ENCODE measurements at places on chromosomes 3 and 15.

GRCh38 chr15:49808341-49808740 is 187.5 kb downstream of the DTWD1 start:
- no peak for DNase-seq

GRCh38 chr15:31341071-31341470 is 14.4 kb downstream of the KLF13 start:
- DNase-seq: no peak

- DNase-seq: no peak
Observed at GRCh38 chr3:48625600-48625999, 4.0 kb upstream of the TMEM89 start.

GRCh38 chr3:191531434-191531972 is 70.5 kb downstream of the PYDC2 start:
- no peak for DNase-seq

GRCh38 chr3:197368330-197368729 is 69.9 kb upstream of the DLG1 start:
- no peak for DNase-seq

- DNase-seq: no peak
Observed at GRCh38 chr15:25777037-25777436, 86.1 kb downstream of the ATP10A start.

GRCh38 chr3:169271936-169272335 is 391.6 kb downstream of the MECOM start:
- no peak for DNase-seq

GRCh38 chr3:187849016-187849654 is 103.9 kb upstream of the BCL6 start:
- no peak for DNase-seq

- no peak for DNase-seq
Observed at GRCh38 chr3:119195911-119196310, 22.5 kb downstream of the UPK1B start.

DNA sequence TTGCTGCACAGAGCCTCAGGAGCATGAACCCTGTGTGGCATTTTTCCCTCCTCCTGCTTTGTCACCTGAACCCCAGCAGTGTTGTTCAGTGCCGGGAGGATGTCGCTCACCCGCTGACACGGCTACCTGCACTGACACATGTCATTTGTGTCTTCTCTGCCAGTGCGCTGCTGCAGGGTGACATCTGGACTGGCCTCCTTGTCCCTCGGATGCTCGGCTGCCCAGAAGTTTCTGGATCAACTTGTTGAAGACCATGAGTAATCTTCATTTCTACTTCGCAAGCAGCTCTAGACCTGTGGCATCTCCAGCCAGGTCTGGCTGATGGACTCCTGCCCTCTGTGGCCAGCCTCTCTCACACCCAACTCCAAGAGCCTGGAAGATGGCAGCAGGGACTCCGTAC is 311.1 kb upstream of the C2CD4B start:
- DNase-seq: no peak

DNA sequence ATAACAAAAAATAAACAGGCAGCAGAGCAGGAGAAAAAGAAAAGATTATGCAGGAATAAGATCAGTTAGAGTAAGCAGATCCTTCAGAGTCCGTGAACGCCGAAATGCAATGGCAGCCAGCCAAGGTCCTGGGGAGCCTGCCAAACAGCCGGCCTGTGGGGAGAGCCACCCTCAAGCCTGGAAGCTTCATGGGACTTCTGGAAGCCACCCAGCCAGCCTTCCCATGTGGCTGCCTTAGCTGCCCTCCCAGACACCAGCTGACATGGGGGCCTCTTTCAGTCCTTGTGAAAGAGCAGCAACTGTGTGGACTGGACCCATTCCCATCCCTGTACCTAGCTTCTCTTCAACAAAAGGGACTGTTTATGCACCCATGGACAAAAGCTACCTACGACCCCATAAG is 64.9 kb upstream of the RAD18 start:
- no peak for DNase-seq

DNA sequence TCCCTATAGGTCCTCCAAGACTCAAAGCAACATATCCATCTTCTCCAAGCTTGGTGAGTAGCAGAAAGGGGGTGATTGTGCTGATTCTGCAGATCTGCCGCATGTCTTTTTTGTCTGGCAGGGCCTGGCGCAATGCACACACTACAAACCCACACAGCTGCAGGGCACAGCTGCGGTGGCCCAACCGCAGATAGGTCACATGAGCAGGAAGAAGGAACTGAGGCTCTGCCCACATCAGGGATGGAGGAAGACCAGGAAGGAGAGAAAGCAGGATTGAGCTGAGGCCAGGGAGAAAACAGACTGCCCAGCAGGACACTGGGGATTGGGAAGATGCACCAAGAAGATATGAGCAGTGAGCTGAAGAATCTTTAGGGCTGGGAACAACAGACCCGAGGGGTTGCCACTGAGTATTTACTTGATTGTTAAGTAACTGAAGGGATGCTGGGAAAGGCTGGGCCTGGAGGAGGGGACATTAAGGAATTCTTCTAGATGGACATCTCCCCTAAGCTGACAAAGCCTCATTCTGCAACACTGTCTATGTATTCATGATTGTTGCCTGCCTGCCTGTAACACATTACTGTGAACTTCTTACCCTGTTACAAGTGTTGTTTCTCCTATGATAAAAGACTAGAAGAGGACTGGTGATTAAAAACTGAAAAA is 126.7 kb downstream of the MYLK start:
- no peak for DNase-seq

GRCh38 chr3:151460774-151461450 is at the start of gene IGSF10:
IGSF10 (minus strand) TSS chr3:151461061; CDS start chr3:151458709, 2,352 bp downstream.
- no peak for DNase-seq

DNA sequence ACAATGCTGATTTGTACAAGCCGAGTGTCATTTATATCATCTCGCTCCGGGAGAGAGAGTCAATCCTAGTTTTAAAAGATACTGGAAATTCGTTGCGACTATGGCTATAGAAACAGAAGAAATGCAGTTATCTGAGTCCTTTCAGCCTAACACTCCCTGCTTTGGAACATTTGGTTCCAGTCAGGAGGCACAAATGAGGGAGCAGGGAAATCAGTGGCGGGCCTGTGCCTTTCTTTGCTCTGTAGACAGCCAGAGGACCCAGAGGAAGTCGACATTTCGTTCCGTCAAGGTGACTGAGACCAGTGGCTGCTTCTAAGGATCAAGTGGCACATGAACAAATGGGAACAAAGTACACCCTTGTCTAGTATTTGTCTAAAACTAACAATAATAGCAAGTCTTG is 745 bp upstream of the RIOX2 start:
- no peak for DNase-seq

DNA sequence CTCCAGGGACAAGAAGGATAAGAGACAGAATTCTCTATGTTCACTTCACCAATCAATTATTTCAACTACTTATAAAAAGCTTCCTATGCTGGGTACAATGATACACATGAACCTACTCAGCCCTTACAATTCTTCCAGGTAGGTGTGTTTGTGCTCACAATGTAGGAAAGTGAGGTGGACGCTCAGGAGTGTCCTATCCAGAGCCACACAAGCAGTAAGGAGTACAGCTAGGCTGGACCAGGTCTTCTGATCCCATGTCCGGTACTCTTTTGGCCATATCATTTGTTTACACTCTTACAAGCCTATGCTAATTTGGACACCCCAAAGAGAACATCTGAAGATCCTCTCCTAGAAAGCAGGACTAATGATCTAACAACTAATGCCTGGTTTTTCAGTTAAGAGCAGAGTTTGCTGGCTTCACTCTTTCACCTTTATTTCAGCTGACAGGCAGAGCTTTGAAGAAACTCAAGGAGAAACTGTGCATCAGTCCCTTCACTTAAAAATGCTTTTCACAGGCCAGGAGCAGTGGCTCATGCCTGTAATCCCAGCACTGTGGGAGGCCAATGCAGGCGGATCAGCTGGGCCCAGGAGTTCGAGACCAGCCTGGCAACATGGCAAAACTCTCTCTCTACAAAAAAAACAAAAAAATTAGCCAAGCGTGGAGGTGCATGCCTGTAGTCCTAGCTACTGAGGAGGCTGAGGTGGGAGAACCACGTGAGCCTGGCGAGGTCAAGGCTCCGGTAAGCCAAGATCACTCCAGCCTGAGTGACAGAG is 27.5 kb downstream of the IGF2BP2 start:
- no peak for DNase-seq

Data from activated T-helper 9 cell treated with anti-CD3 and anti-CD28 coated beads, Interleukin-2, amount 50 U/mL, for 16 hours (primary cell).